Kidney (tissue), 22 donors: ENCODE measurements at places on chromosomes 11 and 22.
A peak's percentile ranks its signal among the peaks of the same experiment; 100 is the strongest.

GRCh38 chr22:35357883-35358621, 22.8 kb upstream of the HMOX1 start:
- DNase-seq = no peak

DNA sequence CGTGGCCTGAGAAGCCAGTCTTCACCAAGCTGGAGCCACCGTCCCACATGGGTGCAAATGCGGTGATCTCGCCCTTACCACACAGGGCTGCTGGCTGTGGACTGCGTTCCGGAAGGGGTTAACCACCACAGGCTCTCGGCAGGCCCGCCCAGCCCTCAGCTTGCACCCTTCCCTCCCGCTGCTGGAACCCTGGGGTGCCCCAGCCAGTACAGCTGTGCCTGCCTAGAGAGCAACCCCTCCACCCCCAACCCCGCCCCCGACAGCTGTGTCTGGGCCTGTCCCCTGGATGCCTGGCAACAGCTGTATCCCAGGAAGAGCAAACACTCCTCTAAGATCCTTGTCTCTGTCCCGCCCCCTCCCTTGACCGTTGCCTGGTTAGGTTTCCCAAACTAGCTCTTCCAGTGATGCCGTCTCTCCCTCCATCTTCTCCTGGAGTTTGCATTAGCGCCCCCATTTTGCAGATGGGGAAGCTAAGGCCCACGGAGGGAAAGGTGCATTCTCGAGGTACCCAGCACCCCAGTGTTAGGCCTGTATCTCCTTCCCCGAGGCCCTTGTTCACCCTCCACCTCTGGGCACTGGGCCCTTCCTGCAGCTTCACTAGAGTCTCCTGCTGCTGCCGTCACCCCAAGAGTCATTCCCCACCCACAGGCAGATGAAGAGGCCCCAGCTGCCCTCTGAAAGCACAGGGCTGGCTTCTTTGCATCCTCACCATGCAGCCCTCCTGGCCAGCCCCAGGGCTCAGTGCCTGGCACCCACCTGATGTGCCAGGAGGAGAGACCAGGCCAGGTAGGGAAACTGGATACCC, 12.6 kb upstream of the COX8A start:
- peak; percentile 74 for DNase-seq

GRCh38 chr11:128882451-128882850, 8.7 kb upstream of the KCNJ5 start:
- no peak for DNase-seq

DNA sequence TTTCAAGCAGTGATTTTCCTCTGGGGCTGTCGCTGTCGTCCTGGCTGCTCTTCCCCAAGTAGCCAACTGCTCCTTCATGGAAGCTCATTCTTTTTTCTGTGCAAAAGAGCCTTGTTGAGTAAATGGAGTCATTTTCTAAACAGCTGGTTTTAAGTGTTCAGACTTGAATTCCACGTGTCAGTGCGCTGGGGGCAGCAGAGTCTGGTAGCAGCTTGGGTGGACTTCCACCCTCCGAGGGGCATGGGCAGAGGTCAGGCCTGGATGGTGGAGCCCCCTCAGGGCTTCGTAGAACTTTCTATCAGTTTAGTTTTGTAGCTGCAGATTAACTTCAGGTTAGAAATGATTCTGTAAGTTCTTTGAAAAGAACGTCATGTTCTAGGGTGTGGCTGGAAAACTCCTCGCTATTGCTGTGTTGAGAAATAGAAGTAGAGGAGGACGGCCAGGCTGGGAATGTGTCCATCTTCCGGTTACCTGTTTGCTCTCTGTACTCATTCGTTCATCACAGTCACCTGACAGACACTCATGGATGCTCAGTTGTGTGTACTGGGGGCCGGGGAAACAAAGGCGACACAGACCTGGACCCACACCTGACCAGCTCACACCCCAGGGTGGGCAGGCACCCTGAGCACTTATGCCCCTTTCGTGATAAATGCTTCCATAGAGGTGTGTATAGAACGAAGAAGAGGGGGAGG, 270.7 kb downstream of the TBC1D22A start:
- no peak for DNase-seq

DNA sequence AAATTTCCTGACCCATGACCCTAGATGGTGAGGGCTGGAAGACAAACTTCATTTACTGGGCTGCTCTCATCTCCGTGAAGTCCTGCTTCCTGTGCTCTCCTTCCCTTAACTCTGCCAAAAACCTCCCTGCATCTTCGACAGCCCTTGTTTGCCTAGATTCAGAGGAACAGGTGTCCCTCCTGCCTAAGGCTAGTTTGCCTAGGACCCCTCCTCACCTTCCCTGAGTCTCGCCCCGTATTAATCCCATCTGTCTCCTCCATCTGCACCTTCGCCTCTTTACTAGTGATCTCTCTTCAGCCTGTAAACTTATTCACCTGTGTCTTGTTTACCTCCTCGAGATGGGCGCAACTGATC, 33.1 kb downstream of the EIF3F start:
- no peak for DNase-seq

DNA sequence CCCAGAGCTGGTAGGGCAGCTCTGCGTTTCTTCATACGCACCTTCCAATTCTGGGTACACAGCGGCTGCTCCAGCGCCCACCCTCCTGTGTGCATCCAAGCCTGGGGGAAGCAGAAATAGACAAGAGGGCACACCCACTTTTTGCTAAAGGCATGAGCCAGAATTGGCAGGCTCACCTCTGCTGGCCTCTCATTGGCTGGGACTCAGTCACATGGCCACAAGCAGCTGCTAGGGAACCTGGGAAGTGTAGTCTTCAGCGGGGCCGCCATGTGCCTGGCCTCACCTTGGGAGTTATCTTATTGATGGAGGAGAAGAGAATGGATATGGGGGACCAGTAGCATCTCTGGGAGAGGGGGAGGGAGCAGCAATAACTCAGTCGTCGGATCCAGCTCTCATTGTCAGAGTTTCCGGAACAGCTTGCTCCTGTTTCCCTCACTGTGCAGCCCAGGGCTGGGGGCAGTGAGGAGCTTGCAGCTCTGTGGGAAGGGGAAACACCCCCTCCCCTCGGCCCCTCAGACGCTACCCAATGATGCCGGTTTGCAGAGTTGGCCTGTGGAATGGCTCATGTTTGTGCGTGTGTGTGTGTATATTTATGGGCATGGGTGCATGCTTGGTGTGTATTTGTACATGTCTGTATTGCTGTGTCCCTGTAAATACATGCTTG, 11.8 kb upstream of the MIEF1 start:
- DNase-seq = peak; percentile 60

- no peak for DNase-seq
Observed at GRCh38 chr11:74011360-74012073, 2.6 kb upstream of the UCP3 start.

- no peak for DNase-seq
Observed at GRCh38 chr22:17077255-17077654, 7.5 kb upstream of the IL17RA start.
